ENCODE measurements at places on chromosomes 6 and 20.

DNA sequence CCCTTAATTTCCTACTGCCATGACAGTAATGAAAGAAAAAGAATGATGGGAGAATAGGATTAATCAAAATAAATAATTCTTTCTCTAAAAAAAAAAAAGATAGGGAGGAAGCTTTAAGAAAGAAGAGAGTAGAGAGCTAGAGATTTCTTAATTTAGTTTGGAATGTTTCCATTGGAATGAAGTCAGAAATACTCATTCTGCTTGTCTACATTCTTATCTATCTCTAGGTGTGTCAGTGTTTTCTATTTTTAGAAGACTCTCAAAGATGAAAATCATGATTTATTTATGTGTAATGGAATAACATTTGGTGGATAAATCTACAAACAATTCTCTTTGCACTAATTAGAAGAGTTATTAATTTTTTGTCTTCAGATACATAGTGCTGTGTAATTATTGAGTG lies 38.0 kb upstream of the HIVEP1 start:
- H3K4me1 ChIP-seq, result peaks cover 11% of the 10 kb centered on the region
- H3K27me3 ChIP-seq, result peaks cover 11% of the 10 kb centered on the region
- H3K36me3 ChIP-seq, result no peaks in the 10 kb centered on the region
- DNase-seq, result no peak
- H3K27ac ChIP-seq, result no peak overlapping the region

DNA sequence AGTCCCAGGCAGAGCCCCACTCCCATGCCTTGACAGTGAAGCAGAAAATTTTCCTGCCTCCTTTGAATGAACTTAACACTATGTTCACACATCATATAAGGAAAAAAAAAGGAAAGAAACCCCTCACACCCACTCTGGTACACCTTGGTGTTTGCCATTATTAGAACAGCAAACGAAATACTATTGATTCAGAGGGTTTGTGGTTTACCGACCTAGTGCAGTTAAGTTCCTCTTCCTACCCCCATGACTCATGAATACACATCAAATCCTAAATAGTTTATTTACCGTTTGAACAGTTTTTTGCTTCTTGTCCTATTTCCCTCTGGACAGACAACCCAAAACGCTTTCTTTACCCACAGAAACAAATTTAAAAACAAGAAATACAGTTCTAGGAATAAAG lies 237.7 kb downstream of the FOXA2 start:
- no peaks in the 10 kb centered on the region for H3K27me3 ChIP-seq
- H3K27ac ChIP-seq, result no peak overlapping the region
- DNase-seq, result no peak
- no peak overlapping the region for H3K4me3 ChIP-seq

- no peak for DNase-seq
- no peak overlapping the region for H3K27ac ChIP-seq
- no peaks in the 10 kb centered on the region for H3K4me1 ChIP-seq
- H3K4me3 ChIP-seq, result no peak overlapping the region
- H3K36me3 ChIP-seq, result no peaks in the 10 kb centered on the region
- H3K27me3 ChIP-seq, result peaks cover 64% of the 10 kb centered on the region
Observed at GRCh38 chr6:39330476-39330875, 8.0 kb upstream of the KCNK16 start.

- H3K36me3 ChIP-seq, result peaks cover 3% of the 10 kb centered on the region
- no peak for DNase-seq
- peaks cover 62% of the 10 kb centered on the region for H3K27me3 ChIP-seq
- no peak overlapping the region for H3K27ac ChIP-seq
- H3K4me1 ChIP-seq, result no peaks in the 10 kb centered on the region
- no peak overlapping the region for H3K4me3 ChIP-seq
Observed at GRCh38 chr6:166688901-166689300, 61.9 kb upstream of the RPS6KA2 start.

DNA sequence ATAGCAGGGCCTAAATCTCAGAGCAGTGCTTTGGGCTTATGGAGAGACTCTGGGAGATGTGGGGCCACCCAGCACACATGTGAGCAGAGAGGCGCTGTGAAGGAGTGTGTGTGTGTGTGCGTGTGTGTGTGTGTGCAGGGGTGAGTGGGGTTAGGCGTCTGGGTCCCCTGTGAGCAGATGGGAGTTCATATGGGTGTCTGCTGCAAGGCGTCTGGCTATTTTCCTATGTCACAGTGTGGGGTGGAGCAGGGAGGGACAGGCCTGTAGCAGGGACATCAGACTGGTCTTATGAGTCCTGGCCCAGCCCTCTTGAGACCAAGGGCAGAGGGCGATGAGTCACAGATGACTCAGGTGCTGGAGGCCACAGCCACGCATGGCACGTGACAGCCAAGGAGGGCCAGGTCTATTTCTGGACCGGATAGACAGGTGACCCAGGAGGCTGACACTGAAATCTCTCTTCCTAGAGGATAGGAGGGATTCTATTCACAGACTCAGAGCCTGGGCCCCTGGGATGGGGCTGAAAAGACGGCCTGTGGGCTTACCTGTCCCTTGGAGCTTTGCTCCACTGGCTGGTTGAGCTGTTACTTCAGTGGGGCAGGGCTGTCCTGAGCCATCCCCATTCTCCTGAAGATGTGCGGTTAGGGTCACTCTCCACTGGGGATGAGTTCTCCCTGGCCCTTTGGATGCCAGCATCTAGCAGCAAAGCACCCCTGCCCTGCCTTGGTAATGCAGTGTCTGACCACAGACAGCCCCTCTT lies 28.9 kb downstream of the VEGFA start:
- H3K36me3 ChIP-seq, result no peaks in the 10 kb centered on the region
- peaks cover 3% of the 10 kb centered on the region for H3K4me1 ChIP-seq
- H3K4me3 ChIP-seq, result no peak overlapping the region

GRCh38 chr6:18263418-18264218 lies 712 bp downstream of the DEK start:
- no peaks in the 10 kb centered on the region for H3K27me3 ChIP-seq
- DNase-seq, result peak; percentile 18
- peaks cover 38% of the 10 kb centered on the region for H3K36me3 ChIP-seq
- H3K4me3 ChIP-seq, result peak overlapping the region; percentile 96
- peak overlapping the region; percentile 86 for H3K27ac ChIP-seq
- H3K4me1 ChIP-seq, result peaks cover 44% of the 10 kb centered on the region

DNA sequence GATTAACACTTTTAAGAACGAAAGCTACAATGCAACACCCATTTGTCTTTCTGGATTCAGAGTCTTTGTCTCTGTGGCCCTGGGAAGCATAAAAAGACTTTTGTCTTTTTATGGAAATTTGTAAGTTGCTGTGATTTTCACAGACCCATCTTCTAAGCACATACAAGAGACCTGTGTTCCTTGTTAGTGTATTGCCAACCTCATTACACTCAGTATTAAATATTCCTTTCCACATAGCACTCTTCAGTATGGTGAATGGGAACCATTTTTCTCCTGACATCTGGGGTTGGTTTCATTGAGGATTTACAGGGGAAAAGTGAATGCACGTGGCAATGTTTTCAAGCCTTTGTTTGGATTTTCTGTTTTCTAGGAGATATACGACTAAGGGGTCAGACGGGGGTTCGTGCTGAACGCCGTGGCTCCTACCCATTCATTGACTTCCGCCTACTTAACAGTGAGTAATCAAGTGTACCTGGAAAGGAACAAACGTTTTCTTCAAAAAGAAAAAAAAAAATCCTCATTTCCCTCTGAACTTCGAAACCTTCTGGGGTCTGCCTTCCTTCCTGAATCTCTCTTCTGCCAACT lies 141.7 kb downstream of the MTFR2 start:
- H3K4me1 ChIP-seq, result peaks cover 1% of the 10 kb centered on the region
- no peaks in the 10 kb centered on the region for H3K36me3 ChIP-seq
- no peak overlapping the region for H3K4me3 ChIP-seq
- no peak for DNase-seq

DNA sequence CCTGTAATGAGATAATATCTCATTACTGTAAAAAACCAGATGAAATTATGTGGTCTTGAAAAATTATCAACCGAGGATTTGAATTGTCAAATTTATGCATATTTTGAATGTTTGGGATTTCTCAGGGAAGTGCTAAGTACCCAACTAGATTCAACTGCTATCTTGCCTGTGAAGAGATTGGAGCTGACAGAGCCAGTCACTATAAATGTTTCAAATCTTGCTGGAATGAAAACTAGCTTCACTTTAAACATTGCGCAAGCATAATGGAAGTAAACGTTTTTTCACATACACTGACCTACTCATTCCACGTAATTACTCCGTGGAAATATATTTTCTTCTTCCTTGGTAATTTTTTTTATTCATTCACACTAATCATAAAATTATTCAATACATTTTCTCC lies 46.7 kb downstream of the TMEM170B start:
- H3K4me1 ChIP-seq, result no peaks in the 10 kb centered on the region
- DNase-seq, result no peak
- peaks cover 11% of the 10 kb centered on the region for H3K27me3 ChIP-seq
- H3K27ac ChIP-seq, result no peak overlapping the region

DNA sequence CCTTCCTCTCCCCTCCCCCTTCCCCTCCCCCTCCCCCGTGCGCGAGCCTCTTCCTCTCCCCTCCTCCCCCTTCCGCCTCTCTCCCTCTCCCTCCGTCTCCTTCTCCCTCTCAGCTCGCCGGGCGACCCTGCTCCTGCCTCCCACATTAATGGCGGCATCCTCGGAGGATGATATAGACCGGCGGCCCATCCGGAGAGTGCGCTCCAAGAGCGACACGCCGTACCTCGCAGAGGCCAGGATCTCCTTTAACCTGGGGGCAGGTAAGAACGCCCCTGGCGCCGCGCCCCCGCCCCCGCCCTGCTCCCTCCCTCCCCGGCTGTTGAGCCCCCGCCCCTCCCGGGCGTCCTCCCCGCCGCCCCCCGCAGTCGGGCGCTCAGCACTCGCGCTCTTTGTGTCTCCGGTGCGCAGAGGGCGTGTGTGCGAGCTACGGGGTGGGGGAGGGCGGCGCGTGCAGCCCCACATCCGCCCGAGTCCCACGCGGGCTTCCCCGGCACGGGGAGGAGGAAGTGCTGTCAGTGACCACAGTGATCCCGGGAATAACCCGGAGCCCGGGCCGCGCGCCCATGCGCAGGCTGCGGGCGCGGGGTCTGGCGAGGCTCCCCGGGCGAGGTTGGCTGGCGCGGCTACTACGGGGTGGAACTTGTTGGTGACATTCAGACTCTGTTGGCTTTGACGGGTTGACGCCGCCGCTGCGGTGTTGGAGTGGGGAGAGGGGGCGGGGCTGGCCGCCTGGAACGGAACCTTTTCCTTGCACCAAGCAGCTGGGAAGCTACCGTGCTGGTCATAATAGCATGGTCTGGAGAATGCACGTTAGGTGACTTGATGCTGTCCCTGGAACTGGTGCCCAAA lies 33.2 kb downstream of the PHACTR1 start:
- peaks cover 54% of the 10 kb centered on the region for H3K27me3 ChIP-seq
- no peak overlapping the region for H3K27ac ChIP-seq
- no peak for DNase-seq

GRCh38 chr6:108735310-108736001 lies 112.8 kb upstream of the ARMC2 start:
- H3K27me3 ChIP-seq, result peaks cover 17% of the 10 kb centered on the region
- no peak overlapping the region for H3K27ac ChIP-seq
- no peak overlapping the region for H3K4me3 ChIP-seq
- DNase-seq, result no peak

DNA sequence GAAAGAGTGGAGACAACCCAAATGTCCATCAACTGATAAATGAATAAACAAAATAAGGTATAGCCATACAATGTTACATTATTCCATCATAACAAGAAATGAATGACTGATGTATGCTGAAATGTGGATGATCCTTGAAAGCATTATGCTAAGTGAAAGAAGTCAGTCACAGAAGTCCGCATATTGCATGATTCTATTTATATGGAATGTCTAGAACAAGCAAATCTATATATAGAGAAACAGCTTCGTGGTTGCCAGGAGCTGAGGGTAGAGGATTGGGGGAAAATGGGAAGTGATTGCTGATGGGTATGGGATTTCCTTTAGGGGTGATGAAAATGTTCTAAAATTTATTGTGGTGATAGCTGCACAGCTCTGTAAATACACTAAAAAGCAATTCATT lies 196.8 kb downstream of the ATXN1 start:
- no peak overlapping the region for H3K27ac ChIP-seq
- peaks cover 7% of the 10 kb centered on the region for H3K36me3 ChIP-seq
- H3K27me3 ChIP-seq, result no peaks in the 10 kb centered on the region
- no peaks in the 10 kb centered on the region for H3K4me1 ChIP-seq
- no peak for DNase-seq

DNA sequence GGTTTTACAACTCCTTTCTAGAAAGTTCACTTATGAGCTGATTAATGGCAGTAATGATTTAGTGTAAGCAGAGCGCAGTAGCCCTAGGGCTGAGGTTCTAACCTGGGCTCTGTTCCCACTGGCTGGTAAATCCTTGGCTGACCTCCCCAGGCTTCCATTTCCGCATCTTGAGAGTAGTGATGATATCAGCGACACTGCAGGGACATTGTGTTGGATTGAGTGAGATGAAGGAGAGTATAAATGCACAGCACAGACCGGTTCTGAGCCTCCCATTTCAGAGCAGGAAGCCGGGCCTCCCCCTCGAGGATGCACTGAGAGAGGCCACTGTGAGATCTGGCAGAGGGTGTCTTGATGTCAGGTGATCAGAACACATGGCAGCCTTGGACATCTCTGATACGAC lies 477.2 kb upstream of the SULF2 start:
- H3K27me3 ChIP-seq, result peaks cover 49% of the 10 kb centered on the region
- no peak overlapping the region for H3K4me3 ChIP-seq
- DNase-seq, result no peak
- H3K27ac ChIP-seq, result no peak overlapping the region
- H3K4me1 ChIP-seq, result no peaks in the 10 kb centered on the region

DNA sequence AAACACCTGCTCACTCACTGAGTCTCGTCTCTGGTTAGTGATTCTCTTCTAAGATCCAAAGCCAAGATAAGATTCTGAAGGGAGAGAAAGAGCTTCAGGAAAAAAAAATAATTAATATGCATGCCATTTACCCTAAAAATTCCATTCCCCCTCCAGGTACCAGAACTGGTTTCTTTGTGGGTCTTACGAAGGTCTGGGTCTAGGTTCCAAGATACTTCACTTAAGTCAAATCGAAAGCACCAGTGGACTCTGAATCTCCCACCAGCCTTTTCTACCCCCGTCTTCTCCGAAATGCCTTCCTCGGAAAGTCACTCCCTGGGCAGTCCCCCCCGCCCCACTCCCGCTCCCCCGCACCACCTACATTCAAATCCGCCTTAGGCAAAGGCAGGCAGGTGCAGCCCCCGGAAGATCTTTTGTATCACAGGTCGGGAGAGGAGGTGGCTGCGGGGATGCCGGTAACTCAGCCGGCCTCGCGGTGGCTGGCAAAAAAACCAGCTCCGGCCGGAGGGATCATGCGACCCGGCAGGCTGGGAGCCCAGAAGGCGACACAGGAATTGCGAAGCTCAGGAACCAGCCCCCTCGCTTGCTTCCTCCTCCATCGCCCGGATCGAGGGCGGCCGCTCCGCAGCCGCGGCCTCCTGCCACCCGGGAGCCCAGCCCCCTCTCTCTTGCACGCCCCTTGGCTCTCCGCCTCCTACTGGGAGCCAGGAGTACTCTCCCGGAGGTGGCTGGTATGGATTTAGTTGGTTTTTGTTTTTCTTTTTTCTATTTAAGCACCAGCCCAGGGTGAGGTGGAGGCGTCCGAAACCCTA lies at the start of gene BCL2L1:
TSS of gene BCL2L1 (minus strand) at position 612 of the 812 bp plus-strand sequence. CDS start 650 bp downstream, outside the sequence.
- peaks cover 28% of the 10 kb centered on the region for H3K36me3 ChIP-seq
- peak within 1 kb of the TSS; percentile 88 for H3K27ac ChIP-seq
- peaks cover 49% of the 10 kb centered on the region for H3K4me1 ChIP-seq

Measured in effector memory CD8-positive, alpha-beta T cell (primary cell).